ENCODE measurements at places on chromosomes 13 and 19.

- no peak overlapping the region for H3K4me3 ChIP-seq
- DNase-seq, result no peak
- H3K27ac ChIP-seq, result no peak overlapping the region
- H3K36me3 ChIP-seq, result peaks cover 26% of the 10 kb centered on the region
These were observed 82.3 kb downstream of the GPR12 start for GRCh38 chr13:26678330-26678729.

GRCh38 chr13:92807353-92807752 lies 419.3 kb upstream of the GPC6 start:
- H3K27ac ChIP-seq, result no peak overlapping the region
- H3K27me3 ChIP-seq, result no peaks in the 10 kb centered on the region
- H3K36me3 ChIP-seq, result no peaks in the 10 kb centered on the region
- peaks cover 6% of the 10 kb centered on the region for H3K4me1 ChIP-seq

GRCh38 chr19:48999481-49000325 lies 6.0 kb downstream of the RUVBL2 start:
- no peaks in the 10 kb centered on the region for H3K27me3 ChIP-seq
- H3K4me3 ChIP-seq, result no peak overlapping the region

- peak; percentile 24 for DNase-seq
- no peaks in the 10 kb centered on the region for H3K27me3 ChIP-seq
- no peaks in the 10 kb centered on the region for H3K4me1 ChIP-seq
- H3K36me3 ChIP-seq, result no peaks in the 10 kb centered on the region
These were observed 89.2 kb upstream of the GPR183 start for GRCh38 chr13:99396446-99396845.

DNA sequence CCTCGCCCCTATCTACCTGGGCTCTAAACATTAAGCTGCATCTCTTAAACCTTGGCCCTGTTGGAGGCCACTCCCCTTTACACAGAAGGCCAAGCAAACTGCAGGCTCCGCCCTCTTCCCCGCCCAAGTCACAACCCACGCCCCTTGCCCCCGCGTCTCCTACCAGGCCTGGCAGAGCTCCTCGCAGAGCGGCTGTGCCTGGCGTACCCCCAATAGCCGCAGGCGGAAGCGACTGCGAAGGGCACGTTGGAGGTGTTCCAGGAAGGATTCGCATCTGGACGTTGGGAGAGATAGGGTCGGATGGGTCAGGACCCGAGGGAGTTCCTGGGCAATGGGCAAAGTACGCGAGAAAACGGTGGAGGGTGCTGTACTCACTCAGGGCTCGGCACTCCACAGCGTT lies 5.9 kb downstream of the RTBDN start:
- DNase-seq, result no peak
- H3K4me1 ChIP-seq, result peaks cover 25% of the 10 kb centered on the region
- no peaks in the 10 kb centered on the region for H3K36me3 ChIP-seq
- no peak overlapping the region for H3K4me3 ChIP-seq
- peaks cover 89% of the 10 kb centered on the region for H3K27me3 ChIP-seq

DNA sequence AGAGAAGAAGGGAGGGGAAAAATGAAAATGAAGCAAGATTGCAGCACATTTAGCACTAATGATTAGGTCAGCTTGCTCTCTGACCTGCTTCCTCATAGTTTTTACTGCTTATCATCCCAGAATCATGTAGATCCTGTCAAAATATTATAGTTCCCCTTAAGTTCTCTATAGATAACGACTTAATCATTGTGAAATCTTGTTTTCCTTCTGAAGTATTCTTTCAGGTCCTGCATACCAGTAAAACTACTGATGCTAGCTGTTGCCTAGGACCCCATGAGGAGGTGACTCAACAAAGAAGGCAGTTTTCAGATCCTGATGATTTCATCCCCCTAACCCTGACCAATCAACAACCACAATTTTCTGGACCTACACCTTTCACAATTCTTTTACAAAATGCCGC lies 1131.7 kb downstream of the SLITRK5 start:
- no peak for DNase-seq
- no peak overlapping the region for H3K27ac ChIP-seq
- H3K4me3 ChIP-seq, result no peak overlapping the region
- H3K36me3 ChIP-seq, result no peaks in the 10 kb centered on the region

DNA sequence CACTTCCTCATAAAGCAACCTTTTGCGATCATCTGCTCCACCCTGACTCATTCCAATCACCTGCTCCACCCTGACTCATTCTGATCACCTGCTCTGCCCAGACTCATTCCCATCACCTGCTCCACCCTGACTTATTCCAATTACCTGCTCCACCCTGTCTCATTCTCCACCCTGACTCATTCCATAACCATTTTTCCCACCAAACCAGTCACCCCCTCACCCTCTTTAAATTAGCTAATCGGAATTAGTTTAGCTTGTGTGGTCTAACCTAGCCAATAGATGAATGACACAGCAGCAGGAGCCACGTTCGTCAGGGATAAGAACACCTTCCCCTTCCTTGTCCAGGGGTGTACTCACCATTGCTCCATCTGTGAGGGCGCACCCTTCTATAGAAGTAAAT lies 134.0 kb downstream of the COG6 start:
- H3K4me3 ChIP-seq, result no peak overlapping the region
- DNase-seq, result no peak
- H3K4me1 ChIP-seq, result no peaks in the 10 kb centered on the region
- H3K27me3 ChIP-seq, result no peaks in the 10 kb centered on the region
- no peaks in the 10 kb centered on the region for H3K36me3 ChIP-seq
- no peak overlapping the region for H3K27ac ChIP-seq
